ENCODE measurements at places on chromosomes 5 and 9.

DNA sequence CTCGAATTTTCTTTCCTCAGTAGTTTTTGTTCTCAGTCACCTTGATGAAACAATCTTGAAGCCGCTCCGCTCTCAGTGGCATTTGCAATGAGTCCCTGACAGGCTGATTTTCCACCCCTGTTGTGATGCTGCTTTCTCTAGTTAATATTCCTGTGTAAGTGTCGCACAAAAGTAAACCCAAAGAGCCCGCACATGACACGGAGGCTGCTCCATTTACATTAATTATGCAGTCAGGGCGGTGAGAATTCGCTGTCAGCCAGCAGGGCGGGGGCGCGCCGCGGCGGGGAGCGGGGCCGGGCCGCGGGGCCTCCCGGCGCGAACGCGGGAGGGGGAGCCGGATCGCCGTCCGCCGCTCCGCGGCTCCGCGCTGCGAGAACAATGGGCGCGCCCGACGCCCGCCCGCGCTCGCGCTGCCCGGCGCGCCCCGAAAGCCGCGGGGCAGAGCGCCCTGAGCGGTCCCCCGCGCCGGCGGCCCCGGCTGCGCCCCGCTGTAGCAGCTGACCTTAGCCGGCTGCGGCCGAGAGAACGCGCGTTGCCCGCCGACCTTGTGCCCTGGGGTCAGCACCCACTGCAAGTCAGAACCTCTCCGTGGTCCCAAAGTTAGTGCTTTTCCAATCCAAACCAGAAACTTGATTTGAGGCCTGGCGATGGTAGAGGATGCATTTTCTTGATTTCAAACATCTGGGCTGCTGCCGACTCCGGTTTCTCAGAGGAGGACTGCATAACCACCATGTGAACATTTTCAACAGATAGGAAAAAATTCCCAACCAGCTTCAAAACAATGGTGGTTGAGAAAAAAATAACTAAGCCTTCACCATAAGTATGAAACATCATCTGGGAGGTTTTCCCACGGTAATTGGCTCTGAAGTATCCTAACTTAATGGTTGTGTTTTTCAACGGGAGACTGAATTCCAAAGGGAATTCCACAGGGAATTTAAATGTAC, 142.6 kb downstream of the PBX3 start:
- no peak for DNase-seq

DNA sequence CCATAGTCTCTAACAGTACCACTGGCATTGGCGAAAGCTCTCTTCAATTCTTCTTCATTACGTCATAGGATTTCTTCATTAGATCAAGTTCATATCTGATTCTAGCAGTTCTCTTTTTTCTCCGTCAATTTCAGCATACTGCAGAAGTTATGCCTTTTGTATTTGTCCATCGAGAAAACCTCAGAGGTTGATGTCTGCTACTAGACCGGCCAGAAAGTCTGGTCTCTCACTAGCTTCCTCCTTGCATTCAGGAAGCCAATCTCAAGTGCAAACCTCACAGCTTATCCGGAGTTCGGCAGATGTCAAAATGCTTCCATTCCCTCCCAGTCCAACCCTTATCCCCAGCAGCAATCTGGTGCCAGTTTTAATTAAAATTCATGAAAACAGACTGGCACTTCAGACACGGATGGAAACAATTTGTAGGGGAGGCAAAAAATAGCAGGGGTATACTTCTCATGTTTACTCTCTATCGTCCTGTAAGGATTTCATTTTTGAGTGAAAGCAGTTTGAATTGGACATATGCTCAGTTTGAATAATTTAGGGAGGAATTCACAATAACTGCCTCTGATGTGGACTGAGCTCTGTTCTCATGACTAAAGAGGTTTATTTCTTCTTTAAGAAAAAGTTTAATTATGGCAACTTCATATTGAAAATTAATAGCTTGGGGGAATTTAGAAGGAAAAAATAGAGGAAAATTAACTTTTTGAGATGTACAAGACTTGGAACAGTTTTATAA, 56.4 kb upstream of the TMC1 start:
- no peak for DNase-seq

GRCh38 chr9:121830441-121831140, 179.2 kb downstream of the DAB2IP start:
- DNase-seq: no peak

DNA sequence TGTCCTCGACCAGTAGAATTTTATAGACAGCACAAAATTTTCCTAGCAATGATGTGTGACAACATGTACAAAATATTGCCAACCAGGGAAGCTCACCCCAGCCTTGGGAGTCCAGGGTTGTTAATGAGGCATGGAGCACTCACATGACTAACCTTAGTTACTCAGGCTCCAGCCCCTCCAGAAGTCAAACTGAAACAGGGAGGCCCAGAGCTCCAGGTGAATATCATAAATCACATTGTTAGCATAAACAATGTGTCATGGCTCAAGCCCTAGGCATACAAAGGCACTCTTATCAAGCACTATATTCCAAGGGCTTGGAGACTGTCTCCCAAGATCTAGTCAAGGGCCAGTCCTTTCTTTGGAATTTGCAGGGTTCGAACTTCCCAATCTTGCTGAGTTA, 44.4 kb downstream of the TNFAIP8 start:
- no peak for DNase-seq

DNA sequence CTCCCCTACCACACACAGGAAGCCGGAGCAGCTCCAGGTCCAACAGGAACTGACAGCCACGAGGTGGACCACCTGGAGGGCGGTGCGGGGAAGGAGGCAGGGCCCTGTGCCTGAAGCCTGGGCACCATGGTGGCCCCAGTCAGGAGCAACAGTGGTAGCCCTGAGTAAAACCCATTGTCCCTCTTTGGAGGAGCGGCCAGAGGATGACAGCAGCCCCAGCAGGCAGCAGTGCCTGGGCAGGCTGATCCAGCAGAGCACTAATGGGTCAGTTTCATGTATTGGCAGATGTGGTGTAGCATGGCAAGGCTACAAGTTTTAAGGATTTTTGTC, 47.7 kb upstream of the GARNL3 start:
- DNase-seq: no peak

- DNase-seq: no peak
Measured at GRCh38 chr5:40689438-40689837, 9.7 kb downstream of the PTGER4 start.

- DNase-seq: no peak
Measured at GRCh38 chr9:135611142-135611874, 28.0 kb downstream of the GLT6D1 start.

DNA sequence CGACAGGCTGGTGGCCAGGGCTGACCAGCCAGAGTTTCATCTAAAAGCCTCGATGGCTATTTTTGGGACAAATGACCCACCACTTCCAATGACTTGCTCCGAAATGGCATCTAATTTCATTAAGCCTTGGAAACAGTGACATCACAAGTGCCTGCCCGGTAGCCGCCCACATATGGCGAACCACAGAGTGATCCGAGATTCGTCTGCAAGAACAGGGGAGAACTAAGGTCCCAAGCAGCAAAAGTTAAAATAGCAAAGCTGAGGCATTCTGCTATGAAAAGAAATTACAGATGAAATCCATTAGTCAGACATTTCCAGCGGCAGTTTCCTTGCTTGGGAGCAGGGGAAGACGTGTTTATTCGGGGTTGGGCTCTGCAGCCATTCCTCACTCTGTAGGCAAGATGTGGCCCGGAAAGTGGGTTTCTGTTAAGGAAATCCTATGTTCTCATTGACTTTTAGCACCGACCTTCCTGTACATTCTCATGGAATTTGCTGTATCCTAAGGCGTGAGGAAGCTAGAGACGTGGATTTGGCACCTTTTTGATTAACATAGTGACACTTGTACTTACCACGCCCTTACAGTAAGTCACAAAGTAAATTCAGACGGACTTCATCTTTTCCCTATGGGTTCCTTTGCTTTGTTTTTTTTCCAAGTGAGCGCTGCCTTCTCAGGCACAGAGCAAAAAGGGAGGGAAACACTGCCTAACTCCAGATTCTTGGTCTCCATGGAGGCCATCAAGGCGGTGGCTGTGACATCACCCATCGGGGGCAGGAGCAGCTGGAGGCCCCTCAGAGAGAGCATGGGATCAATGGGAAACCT, 45.1 kb downstream of the ERGIC1 start:
- DNase-seq: no peak

DNA sequence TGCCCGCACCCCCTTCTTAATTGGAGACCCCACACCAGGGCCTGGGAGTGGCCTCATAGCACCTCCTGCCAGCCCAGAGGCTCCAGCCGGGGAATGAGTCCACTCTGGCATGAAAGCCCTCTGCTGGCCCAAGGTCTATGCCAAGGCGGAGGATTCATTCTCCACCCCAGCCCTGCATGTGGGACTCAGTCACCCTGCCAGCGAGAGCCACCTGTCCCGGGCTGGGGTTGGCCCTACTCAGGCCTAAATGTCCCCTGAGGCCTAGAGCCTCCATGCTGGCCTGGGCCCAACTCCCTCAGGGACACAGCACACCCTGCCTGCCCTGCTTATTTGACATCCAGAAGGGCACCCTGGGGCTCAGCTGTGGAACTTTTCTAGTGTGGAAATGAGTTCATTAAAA, 1.0 kb upstream of the RAPGEF1 start:
- no peak for DNase-seq

GRCh38 chr5:89353837-89354551, 471.0 kb upstream of the MEF2C start:
- DNase-seq: no peak

DNA sequence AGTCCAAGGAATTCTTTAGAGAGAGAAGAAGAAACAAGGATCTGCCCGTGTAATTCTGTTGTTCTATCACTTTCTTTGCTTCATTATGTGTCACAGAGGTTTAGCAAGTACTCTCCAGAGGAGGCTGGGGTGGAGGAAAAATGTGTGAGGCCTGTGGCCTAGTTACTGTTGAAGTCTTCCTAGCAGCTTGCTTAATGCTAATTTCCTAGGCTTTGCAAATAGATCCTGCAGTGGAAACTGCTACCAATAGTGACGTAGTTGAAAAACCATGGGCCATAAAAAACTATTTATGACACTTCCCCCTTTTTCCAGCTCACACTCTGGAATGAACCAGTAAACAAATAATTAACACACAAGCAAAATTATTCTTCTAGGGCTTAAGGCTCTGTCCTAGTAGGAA, 27.0 kb upstream of the C9orf72 start:
- DNase-seq: no peak

DNA sequence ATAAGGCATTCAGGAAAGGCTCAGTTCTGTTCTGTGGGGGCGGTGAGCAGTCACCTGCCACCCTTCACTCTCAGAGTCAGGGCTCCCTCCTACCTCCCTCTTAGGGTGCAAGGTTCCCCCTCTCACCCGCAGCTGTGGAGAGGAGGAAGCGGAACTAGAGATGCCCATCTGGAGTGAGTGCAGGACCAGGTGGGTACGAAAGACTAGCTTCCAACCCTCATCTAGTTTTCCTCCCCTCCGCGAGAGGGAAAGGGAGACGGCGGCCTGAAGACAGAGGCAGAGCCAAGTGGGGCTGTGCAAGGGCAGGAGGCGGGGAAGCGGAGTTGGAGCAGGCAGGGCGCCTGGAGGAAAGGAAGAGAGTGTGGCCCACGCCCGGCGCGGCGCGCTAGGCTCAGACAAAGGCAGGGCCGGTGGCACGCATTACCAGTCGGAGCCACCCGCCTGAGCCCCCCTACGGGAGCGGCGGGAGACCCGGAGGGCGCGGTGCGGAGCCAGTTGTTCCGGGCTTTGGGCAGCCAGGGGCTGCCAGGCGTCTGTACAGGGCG, 7.3 kb downstream of the PRR7 start:
- DNase-seq: no peak

DNA sequence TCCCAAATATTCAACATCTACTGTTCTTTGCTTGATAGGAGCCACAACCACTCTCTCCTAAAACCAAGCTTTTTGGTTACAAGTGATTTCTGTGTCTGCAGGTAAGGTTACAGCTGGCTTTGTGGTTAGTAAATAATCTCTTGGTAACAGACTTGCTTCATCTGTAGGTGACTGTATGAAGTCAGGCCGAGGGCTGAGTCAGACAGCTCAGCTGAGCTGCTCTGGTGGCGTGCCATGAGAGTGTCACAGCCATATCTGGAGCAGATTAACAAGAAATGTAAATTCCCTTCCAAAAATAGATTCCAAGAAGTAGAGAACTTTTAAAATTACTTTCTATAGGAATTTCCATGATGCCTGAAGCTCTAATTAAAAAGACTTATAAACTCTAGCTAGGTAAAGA, 23.7 kb upstream of the TAS2R1 start:
- DNase-seq: no peak

DNA sequence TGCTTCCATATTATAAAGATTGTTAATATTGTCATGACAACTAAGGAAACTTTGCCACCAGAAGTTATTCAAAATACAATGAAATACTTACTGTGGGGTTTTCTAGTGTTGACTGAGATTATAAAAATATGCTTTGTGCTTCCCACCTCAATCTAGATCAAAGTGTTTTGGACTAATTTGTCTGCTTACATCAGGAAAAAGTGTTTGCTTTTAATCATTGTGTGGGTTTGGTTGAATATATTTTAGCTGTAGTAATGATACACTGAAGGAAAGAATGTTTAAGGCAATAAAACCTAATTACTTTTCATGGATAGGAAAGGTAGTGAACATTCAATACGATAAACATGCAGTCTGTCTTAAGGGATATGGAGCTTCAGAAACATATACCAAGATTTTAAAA, 29.8 kb upstream of the MAN2A1 start:
- DNase-seq: no peak

GRCh38 chr5:180170106-180170809, 38.8 kb downstream of the RASGEF1C start:
- DNase-seq: no peak

DNA sequence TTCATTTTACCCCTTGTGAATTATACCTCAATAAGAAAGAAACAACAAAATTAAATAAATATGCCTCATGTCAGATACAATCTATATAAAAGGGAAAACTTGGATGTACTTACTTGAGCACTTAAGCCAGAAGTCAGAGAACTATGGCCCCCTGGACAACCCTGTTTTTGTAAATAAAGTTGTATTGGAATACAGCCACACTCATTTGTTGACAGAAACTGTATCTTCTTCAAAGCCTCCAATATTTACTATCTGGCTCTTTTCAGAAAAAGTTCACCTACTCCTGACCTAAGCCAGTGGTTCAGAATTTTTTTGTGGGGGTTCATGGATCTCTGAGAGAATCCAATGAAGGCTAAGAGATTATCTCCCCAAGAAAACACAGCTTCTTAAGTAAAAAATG, 45.3 kb upstream of the RASEF start:
- DNase-seq: no peak

GRCh38 chr5:114435885-114436299, 74.0 kb downstream of the KCNN2 start:
- no peak for DNase-seq

GRCh38 chr9:121107029-121107428, 32.3 kb downstream of the CNTRL start:
- DNase-seq: no peak

DNA sequence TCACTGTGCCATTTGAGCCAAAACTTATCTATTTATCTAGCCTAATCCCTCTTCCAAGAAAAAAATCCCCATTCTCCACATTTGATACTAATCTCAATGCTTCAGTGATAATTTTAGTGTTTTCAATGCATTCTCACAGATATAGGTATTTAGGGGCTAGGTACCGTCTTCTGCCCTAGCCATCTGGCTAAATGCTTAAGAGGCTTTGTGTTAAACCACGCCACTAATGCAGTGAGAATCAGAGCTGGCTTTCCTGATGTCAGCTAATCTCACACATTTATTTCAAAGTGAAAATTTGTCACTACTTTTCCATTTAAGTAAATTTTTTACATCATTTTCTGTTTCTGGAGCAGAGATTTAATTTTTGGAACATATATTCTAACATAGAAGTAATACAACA, 479.7 kb downstream of the MAN2A1 start:
- no peak for DNase-seq

GRCh38 chr5:176644878-176645670, 2.2 kb upstream of the TSPAN17 start:
- no peak for DNase-seq

Measured in stimulated activated CD8-positive, alpha-beta memory T cell treated with anti-CD3 and anti-CD28 coated beads, Interleukin-4, amount 100 ng/mL, for 1 hour (primary cell).